ENCODE measurements at places on chromosomes 6 and 20.

- DNase-seq, result no peak
These were observed 13.4 kb upstream of the SNX9 start for GRCh38 chr6:157809613-157810012.

- no peak for DNase-seq
These were observed 8.9 kb upstream of the RBCK1 start for GRCh38 chr20:399182-399707.

- no peak for DNase-seq
These were observed 42.2 kb upstream of the SCRT2 start for GRCh38 chr20:717832-718231.

- no peak for DNase-seq
These were observed 19.9 kb downstream of the SRSF6 start for GRCh38 chr20:43477619-43478018.

DNA sequence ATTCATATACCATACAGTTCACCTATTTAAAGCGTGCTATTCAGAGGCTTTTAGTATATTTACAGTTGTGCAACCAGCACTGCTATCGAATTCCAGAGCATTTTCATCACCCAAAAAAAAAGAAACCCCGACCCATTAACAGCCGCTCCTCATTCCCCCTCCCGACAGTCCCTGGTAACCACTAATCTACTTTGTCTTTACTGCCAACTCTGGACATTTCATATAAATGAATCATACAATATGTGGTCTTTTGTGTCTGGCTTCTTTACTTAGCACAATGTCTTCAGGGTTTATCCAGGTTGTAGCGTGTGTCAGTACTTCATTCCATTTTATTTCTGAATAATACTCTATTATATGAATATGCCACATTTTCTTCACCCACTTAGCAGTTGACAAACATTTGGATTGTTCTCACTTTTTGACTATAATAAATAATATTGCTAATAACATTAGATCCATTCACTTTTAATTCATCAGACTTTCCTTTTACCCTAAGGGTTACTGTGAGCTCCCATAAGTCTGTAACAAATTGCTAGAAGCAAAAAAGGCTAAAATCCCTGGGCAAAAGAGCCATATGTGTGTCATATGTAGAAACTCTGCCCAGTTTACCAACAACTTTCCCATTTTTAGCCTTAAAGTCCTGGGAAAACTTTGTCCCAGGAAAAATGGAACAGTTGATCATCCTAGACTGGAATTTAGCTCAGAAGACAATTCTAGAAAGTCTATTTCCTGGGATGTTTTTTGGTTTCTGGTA, 23.2 kb upstream of the ROS1 start:
- DNase-seq, result no peak

DNA sequence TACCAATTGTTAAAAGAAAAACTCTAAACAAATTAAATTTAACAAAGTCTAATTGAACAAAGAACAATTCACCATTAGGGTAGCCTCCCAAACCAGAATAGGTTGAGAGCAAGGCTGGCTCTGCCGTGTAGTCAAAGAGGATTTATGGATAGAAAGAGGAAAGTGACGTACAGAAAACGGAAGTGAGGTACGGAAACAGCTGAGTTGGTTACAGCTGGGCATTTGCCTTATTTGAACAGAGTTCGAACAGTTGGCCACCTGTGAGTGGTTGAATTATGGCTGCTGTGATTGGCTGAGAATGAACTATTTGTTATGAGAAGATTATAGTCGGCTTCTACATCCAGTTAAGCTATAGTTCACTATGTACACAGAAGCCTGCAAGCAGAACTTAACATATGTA, 18.5 kb upstream of the ISM1 start:
- DNase-seq, result no peak

GRCh38 chr6:168746013-168746412, 305.0 kb downstream of the SMOC2 start:
- DNase-seq, result no peak

DNA sequence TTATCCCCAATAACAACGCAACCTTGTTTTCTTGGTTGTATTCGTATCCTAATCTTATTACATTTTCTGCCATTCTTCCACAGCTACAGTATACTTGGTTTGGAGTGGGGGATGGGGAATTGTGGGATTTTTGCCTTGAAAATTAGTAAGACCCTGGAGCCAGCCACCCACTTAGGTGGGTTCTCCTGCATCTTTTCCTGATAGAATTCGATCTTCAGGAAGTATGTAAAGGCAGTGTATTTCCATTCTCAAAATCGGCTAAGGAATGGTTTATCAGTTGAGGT, 1.1 kb downstream of the ITCH start:
- DNase-seq, result no peak

DNA sequence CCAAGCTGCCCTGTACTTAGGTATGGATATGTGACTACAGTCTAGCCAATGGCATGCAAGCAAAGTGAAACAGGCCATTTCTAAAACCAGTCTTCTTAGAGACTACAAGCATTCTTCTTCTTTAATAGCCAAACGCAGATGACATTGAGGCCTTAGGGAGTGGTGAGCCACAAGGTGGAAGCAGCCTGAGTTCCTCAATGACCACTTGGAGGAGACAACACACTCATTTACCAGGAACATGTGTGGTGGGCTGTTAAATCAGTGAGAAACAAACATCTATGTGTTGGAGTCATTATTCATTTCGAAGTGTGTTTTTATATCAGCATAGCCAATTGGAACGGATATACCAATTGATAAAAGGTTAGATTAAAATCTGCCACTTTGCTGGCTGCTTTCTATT, 122.0 kb downstream of the GFRAL start:
- DNase-seq, result no peak

GRCh38 chr6:166910601-166911000, 45.7 kb downstream of the RNASET2 start:
- DNase-seq, result peak; percentile 13

- no peak for DNase-seq
These were observed 4.6 kb upstream of the SIM1 start for GRCh38 chr6:100469101-100469859.

- no peak for DNase-seq
These were observed at the start of gene PRL for GRCh38 chr6:22296936-22297335. Gene PRL (minus strand): TSS chr6:22297036. CDS start chr6:22296982, 54 bp downstream.

- no peak for DNase-seq
These were observed 31.8 kb downstream of the FITM2 start for GRCh38 chr20:44279228-44279627.

DNA sequence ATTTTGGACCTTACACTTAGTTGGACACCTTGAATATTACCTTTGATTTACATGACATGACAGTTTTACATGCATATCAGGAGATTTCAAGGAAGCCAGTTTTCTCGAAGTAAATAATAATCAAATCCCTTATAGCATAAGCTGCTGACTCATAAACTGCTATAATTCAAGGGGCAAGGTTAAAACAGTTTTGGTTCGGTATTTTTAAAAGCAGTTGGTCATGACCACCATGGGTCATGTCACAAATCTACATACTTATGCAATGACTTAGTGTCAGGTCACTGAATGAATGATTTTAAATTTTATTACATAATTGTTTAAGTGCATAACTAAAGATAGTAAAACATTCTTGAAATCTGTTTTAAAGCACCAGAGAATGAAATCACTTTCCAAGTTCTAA, 158.0 kb downstream of the DST start:
- no peak for DNase-seq

DNA sequence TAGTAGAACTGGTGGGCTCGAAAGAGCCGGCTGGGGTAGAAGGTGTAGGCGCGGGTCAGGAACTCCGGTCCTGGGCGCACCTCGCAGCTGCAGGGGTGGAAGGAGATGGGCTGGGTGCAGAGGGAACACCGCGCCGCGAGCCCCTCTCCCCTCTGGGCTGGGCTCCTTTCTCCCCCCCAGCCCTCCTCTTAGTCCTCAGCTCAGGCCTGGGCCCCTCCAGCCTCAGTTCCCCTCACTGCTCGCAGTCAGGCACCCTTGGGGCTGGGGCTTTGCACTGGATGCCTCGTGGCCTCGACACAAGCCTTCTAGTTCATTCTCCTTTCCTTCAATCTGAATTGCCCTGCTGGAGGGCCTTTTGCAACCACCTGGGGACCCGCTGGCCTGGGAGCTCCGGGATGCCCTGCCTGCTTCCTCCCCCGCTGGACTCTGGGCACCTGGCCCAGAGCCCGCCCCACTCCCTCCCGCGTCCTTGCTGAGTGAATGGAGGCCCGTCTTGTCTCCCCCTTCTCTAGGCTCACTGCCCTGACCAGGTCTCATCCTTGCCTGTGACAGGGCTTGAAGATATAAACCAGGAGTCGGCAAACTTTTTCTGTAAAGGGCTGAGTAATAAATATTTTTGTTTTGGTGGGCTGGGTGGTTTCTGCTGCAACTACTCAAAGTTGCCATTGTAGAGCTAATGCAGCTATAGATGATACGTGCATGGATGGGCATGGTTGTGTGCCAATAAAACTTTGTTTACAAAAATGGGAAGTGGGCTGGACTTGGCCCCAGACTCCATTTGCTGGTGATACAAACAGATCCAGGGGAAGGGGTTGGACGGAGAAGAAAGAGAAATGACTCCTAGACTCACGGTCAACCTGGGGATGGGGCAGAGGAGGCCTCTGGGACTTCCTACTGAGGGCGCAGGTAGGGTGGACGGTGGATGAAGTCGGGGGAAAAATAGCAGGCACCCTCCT, 47.3 kb downstream of the APCDD1L start:
- no peak for DNase-seq

GRCh38 chr6:154914288-154914687, 80.8 kb upstream of the TIAM2 start:
- no peak for DNase-seq

- no peak for DNase-seq
These were observed 186.9 kb downstream of the LMBRD1 start for GRCh38 chr6:69609836-69610472.

GRCh38 chr20:31535298-31535697, 21.1 kb downstream of the HM13 start:
- DNase-seq, result no peak

GRCh38 chr6:107154131-107154800, 39.0 kb upstream of the BEND3 start:
- no peak for DNase-seq

DNA sequence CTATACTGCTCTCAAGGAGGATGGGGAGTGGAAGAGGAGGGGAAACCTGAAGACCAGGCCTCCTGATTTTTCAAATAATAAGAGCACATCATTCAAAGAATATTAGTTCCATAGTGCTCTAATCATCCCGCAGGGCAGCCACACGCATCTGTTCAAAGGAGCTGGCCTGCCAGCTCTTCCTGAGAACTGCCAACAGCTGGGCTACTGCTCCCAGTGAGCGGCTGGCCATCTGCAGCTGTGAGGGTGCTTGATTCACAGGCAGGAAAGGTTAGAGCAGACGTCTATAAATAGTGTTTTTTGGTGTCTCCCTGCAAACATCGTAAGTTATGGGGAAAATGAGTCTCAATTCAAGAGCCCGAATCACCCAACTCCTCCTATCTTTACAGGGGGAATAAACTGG, 17.3 kb downstream of the NSFL1C start:
- no peak for DNase-seq

GRCh38 chr6:24100770-24101155, 25.3 kb upstream of the NRSN1 start:
- no peak for DNase-seq

DNA sequence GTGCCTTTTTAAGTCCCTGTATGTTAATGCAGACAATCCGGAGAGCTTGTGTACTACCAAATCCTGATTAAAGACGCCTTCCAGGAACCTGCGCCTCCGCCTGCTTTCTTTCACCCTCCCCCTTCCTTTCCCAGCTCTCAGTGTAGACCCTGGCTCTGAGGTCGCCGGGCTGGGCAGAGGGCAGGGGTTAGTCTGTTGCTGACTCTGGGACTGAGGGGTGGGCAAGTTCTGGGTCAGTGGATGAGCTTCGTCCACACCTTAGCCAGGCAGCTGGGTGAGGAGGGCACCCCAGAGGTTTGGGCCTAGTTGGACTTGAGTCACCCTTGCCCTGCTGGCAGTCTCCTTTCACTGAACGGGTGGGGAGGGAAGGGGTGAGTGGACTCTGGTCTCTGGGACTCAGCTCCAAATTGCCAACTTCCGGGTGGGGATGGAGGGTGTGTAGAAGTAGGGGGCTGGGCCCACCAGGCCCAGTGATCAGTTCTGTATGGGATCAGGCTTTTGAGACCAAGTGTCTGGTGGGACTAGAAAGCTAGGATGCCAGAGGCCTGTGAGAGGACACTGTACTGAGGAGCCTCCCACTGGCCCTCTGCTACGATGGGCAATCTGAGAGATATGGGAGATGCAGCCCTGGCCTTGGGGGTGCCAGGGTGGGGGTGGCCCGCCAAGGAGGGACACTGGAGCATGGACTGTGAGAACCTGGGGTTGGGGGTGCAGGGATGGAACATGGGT, 21.3 kb upstream of the SLC22A7 start:
- no peak for DNase-seq

GRCh38 chr20:17345321-17345720, 118.5 kb downstream of the PCSK2 start:
- no peak for DNase-seq

- no peak for DNase-seq
These were observed 18.7 kb downstream of the ARFGEF2 start for GRCh38 chr20:48940170-48940569.

DNA sequence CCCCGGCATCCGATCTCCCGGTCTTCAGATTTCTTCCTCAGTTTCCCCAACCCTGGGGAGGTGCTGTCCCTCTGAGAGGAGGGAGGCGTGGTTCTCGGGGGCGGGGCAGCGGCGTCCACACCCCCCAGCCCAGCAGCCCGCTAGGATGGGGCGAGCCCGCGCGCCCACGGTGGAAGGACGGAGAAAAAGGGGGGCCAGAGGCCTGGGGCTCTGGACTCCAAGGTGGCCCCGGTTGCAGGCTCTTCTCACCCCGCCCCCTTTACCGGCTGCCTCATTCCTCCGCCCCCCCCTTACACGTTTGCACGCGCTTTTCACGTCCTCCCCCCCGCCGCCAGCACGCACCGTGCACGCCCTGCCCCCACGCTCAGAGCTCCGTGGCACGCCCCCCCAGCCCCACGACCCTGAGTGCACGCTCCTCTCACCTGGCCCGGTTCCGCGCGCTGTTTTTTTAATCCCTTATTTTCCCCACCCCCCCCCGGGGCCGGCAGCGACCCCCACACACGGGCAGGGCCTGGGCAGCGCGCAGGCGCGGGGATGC, 402 bp downstream of the ZBTB12 start:
- peak; percentile 70 for DNase-seq

- no peak for DNase-seq
These were observed 56.4 kb downstream of the TTI1 start for GRCh38 chr20:37976887-37977286.

GRCh38 chr6:100185615-100186014, 191.6 kb upstream of the MCHR2 start:
- no peak for DNase-seq

- DNase-seq, result no peak
These were observed 1.2 kb downstream of the VARS1 start for GRCh38 chr6:31794294-31794865.
